GM19239 (cell line): ENCODE measurements at places on chromosomes 3 and 15.

DNA sequence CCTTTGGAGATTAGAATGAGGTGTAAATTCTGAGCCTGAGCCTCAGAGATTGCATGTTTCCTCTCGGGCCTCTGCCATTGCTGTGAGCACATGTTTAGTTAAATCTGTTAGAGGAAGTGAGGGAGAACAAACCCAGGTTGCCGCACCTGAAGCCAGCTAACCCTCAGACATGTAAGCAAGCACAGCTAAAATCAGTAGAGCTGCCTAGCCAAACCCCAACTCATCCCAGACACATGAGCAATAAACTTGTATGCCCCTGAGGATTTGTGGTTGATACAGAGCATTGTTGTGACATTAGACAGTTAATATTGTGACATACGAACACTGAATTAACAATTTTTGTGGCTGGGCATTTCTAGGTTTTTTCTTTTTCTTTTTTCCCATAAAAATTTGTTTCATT is 41.9 kb downstream of the NMD3 start:
- no peak for DNase-seq

- DNase-seq = no peak
These were observed 150.4 kb upstream of the SATB1 start for GRCh38 chr3:18575573-18575972.

GRCh38 chr3:183369627-183370026 is 58.8 kb downstream of the MCF2L2 start:
- no peak for DNase-seq

DNA sequence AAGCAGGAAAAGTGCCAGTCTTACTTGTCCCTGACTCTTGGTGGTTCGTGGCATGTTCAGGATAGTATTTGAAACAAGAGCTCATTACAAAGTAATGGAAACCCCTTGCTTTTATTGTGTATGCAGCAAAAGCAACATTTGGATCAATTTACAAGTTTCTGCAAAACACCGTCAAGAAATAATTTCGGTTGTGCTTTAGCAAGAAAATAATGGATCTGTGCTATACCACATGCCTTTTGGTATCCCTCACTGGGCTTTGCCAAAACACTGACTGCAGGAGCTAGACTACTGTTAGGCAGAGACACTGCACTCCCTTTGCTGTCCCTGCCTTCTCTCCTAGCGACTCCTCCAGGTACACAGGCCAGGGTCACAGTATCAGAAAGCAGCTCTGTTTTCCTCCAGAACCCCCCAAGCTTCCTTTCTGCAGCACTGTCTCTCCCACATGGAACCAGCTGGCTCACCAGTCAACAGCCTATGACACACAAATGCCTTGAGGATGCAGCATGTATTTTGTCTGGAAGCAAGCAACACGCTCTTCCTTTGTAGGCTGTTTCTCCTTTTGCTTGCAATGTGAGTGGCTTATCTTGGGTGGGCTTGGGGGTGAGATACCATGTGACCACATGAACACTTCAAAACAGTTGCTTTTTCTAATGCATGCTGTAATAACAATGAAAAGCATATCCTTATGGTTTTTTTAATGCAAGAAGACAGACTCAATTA is 111.4 kb downstream of the PGPEP1L start:
- DNase-seq = no peak

GRCh38 chr15:38196076-38196475 is 56.6 kb upstream of the SPRED1 start:
- DNase-seq = no peak

DNA sequence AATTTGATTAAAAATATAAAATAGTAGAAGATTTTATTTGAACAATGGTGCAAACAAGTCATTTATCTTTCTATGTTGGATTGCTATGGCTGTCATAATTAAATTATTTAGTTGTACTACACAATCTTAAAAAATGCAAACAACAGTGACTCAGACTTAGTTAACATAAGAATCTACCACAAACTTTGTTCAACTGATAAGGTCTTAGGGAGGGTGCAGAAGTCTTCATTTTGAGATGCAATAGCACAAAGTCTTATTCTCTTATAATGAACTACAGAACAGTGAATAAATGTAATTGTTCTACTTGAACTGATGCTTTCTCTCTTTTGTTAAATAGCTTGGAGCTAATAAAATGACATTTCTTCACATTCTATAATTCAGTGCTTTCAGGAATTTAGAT is 482.8 kb upstream of the NAALADL2 start:
- no peak for DNase-seq

- DNase-seq = no peak
These were observed 13.2 kb downstream of the INO80 start for GRCh38 chr15:41102854-41103253.

- DNase-seq = no peak
These were observed 26.8 kb downstream of the CMC1 start for GRCh38 chr3:28267984-28268849.

DNA sequence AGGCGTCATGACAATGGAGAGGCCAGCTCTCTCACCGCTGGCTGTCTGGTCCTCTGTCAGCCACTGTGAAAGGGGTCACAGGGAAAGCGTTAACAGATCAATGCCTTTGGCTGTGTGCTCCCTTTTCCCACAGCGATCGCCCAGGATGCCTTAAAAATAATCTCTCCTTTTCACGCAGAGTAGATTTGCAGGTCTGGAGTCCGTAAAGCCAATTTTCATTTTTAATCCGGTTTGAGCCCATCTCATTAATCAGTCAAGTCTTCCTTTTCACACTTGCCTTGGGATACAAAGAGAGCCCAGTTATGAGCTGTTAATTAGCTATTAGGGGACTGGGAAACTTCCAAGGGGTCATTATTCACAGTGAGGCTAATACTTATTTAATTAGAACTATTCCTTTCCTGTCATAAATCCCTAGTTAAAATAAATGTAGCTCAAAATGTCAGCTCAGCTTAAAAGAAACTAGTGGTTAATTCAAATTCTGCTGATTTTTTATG is 104.3 kb upstream of the RASGRP1 start:
- no peak for DNase-seq

DNA sequence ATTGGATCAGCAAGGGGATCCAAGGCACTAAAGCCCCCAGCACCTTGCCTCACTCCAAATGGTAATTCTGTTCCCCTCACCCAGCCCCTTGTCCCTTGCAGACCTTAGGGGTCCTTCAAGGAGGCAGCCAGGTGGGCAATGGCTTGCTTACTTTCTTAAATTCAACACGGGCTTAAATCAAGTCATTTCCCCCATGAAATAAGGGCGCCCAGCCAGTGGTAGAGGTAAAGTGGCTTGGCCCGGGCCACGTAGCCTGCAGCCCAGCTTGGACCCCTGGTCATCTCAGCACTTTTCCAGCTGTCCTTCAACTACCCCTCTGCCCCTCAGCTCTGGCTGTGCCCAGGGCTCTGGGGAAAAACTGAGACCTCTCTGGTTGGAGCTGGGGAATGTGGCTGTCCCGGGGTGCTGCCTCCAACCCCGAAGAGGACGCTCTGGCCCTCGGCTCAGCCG is 1.2 kb downstream of the PSTPIP1 start:
- no peak for DNase-seq

DNA sequence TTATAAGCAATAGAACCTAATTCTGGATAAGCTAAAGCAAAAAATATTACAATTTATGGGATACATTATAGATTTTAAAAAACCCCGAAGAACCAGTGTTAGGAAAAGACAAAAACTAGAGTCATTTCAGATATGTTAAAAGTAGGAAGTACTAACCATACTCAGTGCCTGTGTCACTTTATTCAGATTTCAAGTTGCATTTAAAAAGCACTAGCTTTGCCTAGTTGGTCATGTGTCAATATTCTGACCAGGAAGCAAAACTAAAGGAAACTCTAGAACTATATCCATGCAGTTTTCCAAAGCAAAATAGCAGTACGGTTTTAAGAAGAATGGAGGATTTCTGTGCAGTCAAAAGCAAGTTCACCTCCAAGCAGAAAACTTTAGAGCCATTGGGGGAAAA is 88.4 kb downstream of the RAP2B start:
- no peak for DNase-seq

DNA sequence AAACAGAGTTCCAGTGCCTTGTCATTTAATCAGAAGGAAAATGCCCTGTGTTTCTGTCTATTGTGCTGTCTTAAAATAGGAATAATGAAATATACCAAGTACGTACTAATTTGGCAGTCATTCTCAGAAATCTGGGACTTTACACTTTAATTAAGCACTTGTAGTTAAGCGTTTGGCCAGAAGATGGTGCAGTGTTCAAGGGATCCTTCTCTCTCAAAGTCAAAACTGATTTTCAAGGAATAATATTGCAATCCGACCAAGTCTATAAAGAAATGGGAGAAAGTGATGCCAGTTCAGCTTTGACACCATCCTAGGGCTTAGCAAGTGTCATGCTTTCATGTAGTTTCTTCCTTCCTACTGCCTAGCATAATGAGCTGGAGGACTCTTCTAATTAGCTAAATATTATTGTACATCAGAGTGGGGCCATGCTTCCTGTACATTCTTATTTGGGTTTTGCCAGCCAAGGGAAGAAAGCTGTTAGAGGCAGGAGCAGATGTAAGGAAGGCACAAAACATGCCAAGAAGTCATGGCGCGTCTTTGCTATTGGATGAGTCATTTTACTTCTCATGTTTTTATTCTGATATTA is 64.8 kb downstream of the SAMMSON start:
- DNase-seq = peak; percentile 3

- DNase-seq = no peak
These were observed 4.3 kb downstream of the GNB5 start for GRCh38 chr15:52186651-52187486.

- peak; percentile 8 for DNase-seq
These were observed 138.7 kb downstream of the PEX5L start for GRCh38 chr3:179898024-179898423.

- no peak for DNase-seq
These were observed 2.2 kb upstream of the FBLN2 start for GRCh38 chr3:13546667-13547171.

DNA sequence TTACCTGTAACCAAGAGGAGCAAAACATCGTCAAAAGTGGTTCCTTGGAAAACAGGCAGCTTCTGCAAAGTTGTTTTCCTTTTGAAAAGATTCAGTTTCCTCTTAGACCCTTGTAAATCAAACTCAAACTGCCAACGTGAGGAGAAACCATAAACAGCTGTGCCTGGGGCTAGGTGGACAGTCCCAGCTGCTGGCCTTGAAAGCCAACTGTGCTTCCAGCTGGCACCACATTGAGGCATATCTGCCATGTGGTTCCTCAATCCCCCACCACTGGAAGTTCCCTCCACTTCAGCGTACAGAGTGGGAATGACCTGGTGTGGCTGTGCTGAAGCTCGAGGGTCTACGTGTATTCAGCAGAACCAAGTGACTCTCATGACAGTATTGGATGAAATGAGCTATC is 40.9 kb downstream of the HRH1 start:
- DNase-seq = no peak

- DNase-seq = no peak
These were observed 100.1 kb downstream of the VGLL3 start for GRCh38 chr3:86890741-86891396.

GRCh38 chr15:93720607-93721006 is 510.8 kb upstream of the MCTP2 start:
- no peak for DNase-seq

DNA sequence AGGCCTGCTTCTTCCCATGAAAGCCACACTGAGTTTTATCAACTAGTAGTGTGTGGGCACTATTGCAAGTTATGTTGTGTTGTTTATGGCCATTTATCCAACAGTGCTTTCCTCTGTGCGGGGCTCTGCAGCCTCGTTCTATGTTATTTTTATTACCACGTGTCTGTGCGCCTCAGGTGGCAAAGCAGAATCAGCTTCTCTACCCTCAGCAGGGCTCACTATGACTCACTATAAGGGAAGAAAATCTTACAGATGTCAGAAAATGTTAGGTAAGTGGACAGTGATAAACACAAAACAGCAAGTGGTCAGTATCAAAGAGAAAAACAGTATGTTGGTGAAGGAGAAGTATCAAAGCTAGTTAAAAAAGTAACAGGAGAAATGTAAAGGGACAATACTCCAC is 61.4 kb downstream of the MOBP start:
- no peak for DNase-seq

- no peak for DNase-seq
These were observed 88.8 kb downstream of the DLG1 start for GRCh38 chr3:197209366-197210260.

GRCh38 chr3:157311633-157312375 is 124.8 kb upstream of the PTX3 start:
- DNase-seq = no peak

DNA sequence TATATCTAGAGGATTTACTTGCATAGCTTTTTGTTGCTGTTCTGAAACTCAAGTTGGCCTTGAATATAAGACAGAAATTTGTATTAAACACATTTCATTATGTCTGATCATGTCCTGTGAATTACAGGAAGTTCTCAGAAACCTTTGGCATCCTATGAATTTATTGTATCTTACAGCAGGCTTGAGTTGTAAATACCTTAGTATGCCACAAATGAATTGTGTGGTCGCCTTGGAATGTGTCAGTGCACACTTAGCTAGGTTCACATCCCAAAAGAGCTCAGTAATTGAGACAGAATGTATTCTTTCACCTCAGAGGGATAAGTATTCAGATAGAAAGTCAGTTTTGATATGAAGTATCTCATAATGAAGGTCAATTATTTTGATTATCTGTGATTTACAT is 83.4 kb downstream of the NEK11 start:
- DNase-seq = no peak

GRCh38 chr3:12334786-12335185 is 45.9 kb downstream of the PPARG start:
- no peak for DNase-seq

DNA sequence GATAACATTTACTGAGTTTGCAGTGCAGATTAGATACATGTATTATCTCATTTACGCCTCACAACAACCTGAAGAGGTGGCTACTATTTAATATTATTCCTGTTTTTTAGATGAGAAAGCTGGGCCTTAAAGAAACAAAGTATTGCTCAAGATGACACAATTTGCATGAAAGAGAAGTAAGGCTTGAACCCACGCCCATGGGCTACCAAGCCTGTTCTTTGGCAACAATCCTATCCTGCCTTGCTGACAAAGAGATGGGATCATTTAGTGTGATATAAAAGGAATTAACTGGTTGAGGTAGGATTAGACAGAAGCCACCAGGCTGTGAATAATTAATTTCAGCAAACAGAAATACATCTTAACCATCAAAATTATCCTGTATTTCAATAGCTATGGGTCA is 9.2 kb upstream of the LDHAL6B start:
- DNase-seq = no peak

DNA sequence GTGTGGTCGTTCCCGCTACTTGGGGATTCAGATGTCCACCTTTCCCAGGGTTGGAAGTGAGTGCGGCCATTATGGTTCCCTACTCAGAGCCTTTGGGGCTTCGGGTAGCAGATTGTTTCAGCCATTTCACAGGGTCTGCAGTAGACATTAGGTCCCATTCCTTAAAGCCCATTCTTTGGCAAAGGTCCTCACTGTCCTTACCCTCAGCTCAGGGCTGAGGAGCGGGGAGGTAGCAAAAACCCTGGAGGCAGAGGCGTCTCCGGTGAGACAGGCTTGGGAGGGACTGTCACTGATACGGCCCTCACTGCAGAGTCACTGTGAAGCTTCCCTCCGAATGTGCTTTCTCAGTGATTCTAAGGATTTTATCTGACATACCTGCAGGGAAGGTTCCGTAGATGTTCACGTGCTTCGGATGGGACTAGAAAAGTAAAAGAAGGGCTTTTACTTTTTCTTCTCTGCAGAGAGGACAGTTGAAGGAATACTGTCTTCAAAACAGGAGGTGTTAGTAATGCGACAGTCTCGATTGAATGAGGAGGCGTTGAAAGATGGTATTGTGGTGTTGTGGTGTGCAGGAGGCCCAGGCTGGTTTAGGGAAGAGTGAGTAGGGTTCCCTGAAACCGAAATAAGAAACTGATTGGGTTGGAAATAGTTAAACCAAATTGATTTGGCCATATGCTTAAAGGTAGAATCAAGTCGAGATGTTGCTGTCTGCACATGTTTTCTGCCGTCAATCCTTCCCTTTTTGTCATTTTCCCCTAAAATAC is 630 bp downstream of the ATP6V1A start:
- no peak for DNase-seq
